GM12892 (cell line): ENCODE measurements at places on chromosomes 12 and 14.

DNA sequence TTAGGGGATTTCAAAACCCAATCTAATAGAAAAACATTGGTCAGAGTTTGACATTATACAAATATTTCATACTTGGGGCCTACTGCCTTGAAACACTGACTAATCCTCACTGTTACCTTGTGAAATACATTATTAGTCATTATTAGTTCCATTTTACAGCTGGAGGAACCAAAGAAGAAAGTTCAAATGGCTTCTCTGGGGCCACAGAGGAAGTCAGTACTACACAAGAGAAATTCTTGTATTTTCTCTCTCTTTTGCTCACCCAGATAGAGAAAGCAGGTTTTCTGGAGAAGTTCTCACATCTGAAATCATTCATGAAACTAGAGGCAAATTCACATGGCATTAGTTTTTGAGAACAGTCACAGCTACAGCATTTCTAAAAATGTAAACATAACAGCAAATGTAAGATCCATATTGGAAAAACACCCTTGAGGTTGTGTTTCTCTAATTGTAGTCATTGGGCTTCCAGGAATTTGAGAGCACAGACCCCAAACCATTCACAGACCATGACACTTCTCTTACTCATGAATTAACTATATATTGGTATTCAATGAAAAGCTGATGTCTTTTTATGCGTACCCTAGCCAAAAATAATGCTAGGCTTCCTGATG is 83.0 kb downstream of the LLPH start:
- no peak for DNase-seq

DNA sequence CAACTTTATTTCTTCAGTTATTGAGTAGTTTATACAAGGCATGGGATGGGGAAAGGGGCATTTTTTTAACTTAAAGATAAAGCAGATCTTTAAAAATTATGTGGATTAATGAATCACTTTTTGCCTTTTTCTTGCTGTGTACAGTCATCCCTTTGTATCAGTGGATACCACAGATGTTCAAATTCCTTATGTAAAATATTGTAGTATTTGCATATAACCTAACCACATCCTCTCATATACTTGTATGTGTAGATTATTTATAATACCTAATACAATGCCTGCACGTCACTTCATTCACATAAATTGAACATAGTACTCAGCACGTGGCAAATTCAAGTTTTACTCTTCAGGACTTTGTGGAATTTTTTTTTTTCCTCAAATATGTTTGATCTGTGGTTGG is 66.5 kb upstream of the MON2 start:
- no peak for DNase-seq

GRCh38 chr14:79543967-79544697 is 667.2 kb downstream of the DIO2 start:
- no peak for DNase-seq

- DNase-seq: no peak
Observed at GRCh38 chr12:29662734-29663323, 120.9 kb downstream of the TMTC1 start.
